ENCODE measurements at places on chromosomes 6 and 20.
A peak's percentile ranks its signal among the peaks of the same experiment; 100 is the strongest.

DNA sequence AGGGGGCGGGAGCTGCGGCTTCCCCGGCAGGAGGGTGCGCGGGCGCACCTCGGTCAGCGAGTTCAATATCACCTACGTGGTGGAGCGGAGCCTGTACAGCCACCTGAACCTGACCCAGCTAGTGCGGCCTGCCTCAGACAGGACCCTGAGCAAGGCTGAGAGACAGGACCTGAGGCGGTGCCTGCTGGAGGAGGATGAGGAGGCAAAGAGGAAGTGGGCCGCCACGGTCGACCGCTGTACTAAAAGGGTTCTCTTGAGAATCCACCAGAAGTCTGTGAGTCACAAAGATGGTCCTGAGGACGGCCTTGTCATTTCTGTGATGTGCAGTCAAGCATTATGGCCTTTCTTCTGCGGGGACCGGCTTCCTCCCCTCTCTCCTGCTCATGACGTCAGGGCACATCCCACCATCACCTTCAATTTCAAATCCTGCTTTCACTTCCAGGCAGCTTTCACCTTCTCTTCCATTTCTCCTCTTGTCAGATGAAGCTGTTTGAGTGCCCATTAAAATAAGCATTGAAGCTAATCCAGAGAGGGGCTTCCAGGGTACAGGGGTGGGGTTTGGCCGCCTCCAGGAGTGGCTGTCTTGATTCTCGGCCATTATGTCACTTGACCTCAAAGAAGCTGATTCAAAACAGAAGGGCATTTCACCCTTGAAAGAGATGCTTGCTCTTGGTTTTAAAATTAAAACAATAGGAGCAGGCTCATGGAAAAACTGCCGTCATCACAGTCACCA lies 177.6 kb downstream of the SASH1 start:
- DNase-seq: no peak

DNA sequence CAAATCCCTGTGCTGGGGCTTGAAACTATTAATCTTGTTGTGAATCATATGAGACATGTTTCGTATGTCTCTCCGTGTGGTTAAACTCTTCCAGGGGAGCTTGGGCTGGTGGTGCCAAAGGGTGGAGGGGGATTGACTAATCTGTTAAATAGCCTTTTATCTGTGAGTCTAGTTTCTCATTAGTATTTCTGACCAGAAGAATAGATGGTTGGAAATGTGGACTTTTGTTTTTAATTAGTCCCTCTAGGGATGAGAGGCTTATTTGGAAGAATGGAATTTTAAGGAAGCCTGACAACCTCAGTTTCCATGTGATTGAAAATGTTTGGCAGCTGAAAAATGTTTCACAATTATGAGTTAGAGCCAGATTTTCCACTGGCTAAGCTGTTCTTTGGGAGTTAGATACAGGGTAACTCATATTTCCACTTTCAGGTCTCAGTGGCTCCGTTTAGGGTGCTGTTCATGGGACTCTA lies 117.3 kb downstream of the BCKDHB start:
- no peak for DNase-seq

GRCh38 chr6:138107752-138108592 lies 753 bp upstream of the PERP start:
- DNase-seq: peak; percentile 63

DNA sequence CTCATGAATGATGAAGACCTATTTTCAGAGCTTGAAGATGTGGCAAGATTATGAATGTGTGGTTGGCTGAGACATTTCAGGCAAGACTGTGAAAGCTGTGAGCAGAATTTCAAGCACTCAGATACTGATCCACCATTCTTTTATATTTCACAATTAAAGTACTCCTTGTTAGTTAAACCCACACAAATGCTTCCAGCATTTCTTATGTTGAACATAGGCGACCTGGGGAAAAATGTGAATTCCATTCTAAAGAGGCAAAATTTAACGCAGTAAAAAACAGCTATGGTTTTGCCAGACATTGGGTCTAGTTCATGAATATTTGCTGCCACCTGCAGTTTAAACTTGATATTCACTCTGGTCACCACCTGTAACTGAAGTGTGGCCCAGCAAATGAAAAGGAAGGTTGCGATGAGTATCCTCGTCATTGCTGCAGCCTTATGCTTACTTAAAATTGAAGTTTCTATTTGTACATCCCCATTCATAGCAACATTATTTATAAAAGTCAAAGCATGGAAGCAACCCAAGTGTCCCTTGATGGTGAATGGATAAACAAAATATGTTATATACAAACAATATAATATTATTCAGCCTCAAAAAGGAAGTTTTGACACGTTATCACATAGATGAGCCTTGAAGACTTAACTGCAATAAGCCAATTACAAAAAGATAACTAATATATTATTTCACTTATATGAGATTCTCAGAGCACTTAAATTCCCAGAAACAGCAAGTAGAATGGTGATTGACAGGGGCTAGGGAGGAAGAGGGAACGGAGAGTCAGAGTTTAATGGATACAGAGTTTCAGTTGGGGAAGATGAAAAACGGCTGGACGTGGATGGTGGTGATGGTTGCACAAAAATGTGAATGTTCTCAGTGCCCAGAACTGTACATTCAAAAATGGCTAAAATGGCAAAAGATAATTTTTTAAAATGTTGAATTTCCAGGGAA lies 32.4 kb upstream of the FAM184A start:
- DNase-seq: peak; percentile 71

DNA sequence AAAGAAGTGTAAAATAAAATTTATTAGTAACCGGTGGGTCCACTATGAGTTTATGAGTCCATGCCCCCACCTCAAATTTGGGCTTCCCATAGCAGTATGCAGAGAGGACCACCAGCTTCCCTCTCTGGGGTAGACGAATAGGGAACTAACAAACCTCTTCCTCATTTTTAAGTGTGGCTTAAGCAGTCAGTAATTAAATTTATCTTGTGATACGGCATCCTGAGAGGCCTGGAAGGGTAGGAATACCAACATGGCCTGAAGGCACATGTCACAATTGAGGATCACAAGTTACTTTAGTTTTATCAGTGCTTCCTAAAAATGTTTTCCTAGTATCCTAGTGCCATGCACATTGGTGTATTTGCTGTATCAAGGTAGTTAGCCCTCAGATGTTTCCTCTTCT lies 239.9 kb downstream of the HIVEP2 start:
- no peak for DNase-seq

GRCh38 chr6:94323853-94324252 lies 904.5 kb upstream of the EPHA7 start:
- DNase-seq: no peak

Measured in MM.1S (cell line).